ENCODE measurements at places on chromosomes 5 and 9.

DNA sequence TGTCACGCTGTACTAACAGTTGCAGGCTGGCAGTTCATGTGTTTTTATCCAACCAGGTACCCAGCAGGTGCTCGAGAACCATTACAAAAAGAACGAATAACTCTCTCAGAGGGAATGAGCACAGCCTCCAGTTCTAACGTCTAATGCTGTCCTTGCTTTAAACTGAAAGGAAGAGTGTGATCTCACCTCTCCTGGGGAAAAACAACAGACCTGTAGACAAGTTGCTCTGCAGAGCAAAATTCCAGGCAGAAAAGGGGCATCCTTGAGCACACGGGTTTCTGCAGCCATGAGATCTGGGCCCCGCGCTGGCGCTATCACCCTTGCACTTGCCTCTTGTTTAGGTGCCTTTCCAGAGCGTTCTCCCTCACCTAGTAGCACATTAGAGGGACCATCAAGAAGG lies 92.5 kb upstream of the DNAH5 start:
- no peak for DNase-seq

GRCh38 chr9:128469070-128469469 lies 13.3 kb downstream of the ODF2 start:
- no peak for DNase-seq

GRCh38 chr5:31232273-31232888 lies 38.9 kb downstream of the CDH6 start:
- DNase-seq: no peak

- no peak for DNase-seq
Measured at GRCh38 chr9:89564346-89564878, 40.4 kb upstream of the GADD45G start.

DNA sequence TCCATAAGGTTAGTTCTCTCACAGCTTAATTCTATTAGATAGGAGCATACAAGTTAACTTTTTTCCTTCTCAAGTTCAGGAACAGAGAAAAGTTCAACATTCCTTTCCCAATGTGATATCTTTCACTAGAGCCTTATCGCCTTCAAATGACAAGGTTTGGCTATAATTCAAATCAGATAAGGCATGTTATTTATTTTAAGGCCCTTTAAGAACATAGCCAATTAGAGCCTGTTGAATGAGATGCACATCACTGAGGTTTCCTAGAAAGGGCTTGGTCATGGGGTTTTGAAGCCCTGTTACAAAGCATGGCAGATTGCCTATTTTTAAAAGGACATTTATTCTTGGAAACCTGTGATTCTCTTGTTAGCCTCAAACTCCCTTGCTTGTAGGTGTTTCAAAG lies 123.4 kb downstream of the BASP1 start:
- DNase-seq: no peak

DNA sequence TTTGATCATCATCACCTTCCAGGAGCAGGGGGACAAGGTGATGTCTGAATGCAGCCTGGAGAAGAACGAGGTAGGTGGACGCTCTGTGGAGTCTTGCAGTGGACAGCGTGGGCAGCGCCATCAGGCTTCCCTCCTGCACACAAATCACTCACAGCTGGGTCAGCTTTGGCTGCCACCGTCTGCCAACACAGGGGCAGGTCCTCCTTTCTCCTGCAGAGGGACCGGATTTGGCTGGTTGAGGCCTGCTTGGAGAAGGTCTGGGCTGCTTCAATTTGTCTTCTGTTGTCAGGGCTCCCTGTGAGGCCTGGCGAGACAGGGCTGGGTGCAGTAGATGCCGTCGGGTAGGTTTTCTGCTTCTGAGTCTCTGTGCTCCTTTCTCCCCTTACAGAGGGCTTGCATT lies 180.6 kb downstream of the CACNA1B start:
- DNase-seq: no peak

DNA sequence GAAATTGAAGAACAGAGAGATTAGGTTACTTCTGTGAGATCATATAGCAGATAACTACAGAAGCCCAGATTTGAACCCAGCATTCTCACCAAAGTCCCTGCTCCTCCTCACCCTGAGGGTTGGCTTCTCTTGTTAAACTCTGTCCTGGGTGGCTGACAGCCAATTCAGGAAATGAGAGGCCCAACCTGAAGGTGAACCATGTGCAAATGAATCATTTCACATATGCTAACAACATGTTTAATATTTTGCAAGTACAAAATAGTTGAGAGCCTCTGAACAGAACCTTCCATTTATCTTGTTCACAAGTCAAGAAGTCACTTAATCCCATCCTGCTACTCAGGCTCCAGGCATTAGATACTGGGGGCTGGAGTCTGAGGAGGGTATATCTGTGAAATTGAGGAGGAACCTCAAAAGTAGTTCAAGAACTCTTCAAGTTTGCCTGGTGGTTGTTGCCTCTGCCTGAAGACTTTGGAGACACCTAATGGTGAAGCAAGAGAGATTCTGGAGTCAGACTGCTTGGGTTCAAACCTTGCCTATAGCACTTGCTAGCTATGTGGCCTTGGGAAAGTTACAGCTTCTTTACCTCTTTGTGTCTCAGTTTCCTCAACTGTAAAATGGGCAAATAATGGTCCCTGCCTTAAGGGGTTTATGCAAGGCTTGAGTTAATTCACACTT lies 564.0 kb downstream of the PSAT1 start:
- no peak for DNase-seq

- no peak for DNase-seq
Measured at GRCh38 chr9:129539446-129539845, 81.5 kb downstream of the C9orf50 start.

- DNase-seq: no peak
Measured at GRCh38 chr9:79685577-79685976, 113.8 kb downstream of the TLE4 start.

DNA sequence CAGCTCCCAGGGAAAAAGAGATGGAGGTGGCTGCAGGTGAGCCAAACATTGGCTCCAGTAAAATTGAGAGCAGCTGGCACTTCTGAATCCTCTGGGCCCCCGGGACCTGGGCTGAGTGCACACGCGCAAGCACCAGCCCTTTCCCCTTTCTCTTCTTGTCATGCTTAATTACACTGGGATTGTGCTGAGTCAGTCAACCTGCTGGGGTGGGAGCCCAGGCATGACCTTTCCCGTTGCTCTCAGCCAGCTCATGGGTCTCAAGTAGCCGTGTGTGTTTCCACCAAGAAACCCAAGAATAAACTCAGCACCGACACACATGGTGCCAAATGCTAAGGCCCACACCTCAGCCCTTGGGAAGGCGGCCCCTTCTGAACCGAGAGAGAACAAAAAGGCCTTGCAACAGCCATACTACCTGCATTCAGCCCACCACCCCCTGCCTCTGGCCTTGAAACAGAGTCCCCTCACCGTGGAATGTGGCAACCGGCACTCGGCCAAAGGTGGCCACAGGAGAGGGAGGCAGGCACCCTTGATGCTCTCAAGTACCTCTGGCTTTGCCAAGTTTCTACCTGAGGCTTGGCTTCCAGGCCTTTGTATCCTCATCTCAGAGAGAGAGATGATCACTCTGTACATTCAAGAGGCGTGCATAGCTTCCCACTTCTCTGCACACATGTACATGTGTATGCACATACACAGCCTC lies 28.1 kb downstream of the SLIT3 start:
- no peak for DNase-seq

- DNase-seq: no peak
Measured at GRCh38 chr5:79111960-79112702, 522 bp downstream of the BHMT start.

DNA sequence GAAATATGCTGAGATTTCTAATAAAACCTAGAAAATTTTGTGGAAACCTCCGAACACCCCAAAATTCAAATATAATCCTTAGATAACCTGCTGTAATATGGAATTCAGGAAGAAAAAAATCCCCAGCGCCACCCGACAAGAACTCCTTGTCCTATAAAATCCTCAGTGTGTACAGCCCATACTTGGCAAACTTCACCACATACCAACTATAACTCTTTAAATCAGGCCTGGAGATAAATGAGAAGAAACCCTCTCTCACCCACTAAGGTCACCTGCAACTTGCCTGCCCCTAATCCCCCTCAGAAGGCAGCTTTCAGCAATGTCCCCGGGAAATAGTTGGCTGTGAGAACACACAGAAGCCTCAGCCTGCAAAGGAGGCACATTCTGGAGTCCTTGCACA lies 90.5 kb downstream of the SH3TC2 start:
- DNase-seq: no peak

GRCh38 chr5:32520972-32521371 lies 64.4 kb upstream of the SUB1 start:
- DNase-seq: no peak

DNA sequence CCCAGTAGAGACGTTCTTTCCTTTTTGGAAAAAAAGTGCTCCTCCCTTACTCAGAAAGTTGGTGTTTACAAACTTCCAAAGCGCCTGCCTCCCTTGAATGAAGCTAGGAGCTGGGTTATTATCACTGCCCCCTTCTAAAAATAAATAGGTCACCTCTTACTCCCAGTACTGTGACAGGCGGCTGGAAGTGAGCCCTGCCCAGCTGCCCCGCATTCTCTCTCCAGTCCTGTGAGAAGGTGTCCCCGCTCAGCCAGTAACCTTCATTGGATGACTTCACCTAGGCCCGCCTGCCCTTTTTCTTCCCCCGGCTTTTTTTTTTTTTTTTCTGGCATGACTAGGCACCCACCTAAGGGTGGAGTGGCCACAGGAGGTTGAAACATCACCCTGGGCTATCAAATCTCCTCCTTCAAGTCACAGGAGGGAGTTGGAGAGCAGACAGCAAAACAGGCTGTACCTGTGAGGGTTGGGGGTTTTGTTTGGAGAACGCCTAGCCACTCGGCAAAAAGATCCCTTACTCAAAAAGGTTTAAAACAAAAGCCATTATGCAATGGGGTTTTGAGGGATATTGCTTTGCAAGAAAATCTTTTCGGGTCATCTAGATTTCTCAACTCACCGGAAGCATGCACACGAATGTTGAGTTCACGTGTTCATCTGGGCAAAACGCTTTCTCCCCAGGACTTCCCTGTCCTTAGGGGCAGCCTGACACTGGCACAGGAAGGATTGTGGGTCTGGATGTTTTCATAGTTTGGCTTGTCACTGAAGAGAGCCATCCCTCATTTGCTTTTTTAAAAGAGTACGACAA lies 43.3 kb upstream of the ZNF622 start:
- no peak for DNase-seq

- DNase-seq: no peak
Measured at GRCh38 chr5:21931116-21931515, 922.0 kb downstream of the CDH12 start.

DNA sequence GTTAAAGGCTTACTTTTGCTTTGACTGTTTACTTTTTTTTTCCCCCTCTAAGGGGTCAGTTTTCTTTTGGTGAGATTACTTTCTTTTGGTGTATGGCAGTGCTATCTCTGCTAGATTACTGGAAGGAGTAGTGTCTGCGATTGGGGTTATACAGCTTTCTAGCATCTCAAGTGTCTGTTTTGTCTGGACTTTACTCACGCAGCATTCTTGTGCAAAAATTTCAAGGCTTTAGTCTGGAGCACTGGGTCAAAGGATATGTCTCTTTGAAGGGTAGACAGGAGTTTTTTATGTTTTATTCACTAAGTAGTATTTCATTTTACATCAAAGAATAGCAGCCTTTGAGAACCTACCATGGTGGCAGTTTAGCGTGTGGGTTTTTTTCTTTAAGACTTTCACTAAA lies 52.6 kb downstream of the NDUFS4 start:
- no peak for DNase-seq

DNA sequence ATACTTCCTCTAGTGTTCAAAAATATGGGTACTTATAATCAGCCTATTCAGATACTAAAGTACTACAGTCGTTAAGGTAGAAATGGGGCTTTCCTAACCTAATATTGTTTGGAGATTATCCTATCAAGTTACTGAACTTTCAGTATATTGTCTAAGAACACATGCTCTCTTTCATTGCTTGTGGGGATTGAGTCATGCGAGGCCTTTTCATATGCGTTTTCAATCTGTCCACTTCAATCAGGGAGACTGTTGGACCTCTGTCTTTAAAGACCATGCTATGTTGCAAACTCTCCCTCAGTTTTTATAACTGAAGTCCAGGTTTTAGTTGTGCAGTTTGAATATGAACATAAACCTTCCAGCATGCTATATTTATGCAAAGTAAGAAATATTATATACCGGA lies 15.0 kb downstream of the PRR16 start:
- DNase-seq: no peak

GRCh38 chr5:141615991-141616720 lies 2.6 kb downstream of the DIAPH1 start:
- no peak for DNase-seq

Measured in stimulated activated CD4-positive, alpha-beta T cell treated with anti-CD3 and anti-CD28 coated beads, Interleukin-4, amount 100 ng/mL, for 4 hours (primary cell).